Endodermal cell (in vitro differentiated cells): ENCODE measurements at places on chromosomes 7 and 10.

- no peak for DNase-seq
Measured at GRCh38 chr7:150951521-150951920, 26.6 kb downstream of the KCNH2 start.

GRCh38 chr7:47730142-47730541, 148.2 kb upstream of the TNS3 start:
- no peak for DNase-seq

- DNase-seq: no peak
Measured at GRCh38 chr10:28586176-28586575, 53.3 kb downstream of the WAC start.

DNA sequence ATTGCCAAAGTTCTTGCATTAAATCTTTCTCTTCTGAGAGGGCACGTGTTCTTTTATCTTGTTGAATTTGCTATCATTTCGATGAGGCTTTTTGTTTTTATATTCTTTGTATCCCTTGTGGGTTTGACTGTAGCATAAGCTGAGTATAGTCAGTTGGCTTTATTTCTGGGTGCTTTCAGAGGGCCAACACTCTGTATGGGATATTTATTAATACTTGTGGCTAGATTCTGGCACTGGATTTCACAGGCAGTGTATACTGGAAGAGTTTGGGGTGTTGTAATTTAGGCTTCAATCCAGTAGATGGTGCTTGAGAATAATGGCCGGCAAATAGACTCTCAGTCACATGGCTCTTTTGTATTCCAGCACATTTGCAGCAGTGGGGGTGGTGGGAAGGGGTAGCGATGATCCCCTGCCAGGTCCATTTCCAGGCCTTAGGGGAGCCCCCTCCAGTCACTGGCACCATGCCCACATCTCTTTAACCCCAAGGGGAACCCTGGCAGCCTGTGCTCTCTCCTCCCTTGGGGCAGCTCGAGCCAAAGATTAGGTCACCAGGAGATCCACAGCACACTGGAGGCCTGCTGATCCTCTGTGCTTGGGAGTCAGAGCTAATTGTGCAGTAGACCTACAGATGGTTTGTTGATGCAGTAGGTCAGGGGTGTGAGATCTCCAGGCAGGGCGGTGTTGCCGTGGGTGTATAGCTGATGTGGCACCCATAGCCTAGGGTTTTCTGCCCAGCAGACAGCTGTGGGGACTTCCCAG, 81.8 kb downstream of the PTPN20 start:
- peak; percentile 69 for DNase-seq

- DNase-seq: no peak
Measured at GRCh38 chr7:65946904-65947303, 35.1 kb downstream of the GUSB start.

DNA sequence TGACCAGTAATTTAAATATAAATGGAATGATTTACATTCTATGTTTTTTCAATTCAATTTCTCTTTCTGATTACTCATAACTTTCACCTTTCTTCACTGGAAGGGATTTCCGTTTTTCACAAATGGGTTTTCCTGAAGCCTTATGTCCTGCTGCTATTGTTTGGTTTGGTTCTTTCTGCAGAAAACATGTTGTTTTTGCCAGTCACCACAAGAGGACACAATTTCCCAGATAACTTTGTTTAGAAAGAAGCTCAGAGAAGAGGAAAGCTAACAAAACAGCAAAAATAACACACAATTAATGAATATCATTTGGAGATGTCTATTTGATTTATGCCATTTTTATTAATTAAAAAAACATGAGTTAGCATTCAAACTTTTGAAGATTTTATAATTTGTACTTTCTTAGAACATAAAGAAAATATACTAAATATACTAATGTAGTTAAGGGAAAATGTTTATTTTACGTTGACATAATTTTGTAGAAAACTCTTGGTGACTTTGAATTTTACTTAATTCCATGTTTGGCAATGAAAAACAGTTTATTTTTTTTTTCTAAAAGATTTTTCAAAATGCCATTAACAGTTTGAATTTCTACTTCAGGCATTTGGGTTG, 4.6 kb upstream of the TWIST1 start:
- DNase-seq: no peak

DNA sequence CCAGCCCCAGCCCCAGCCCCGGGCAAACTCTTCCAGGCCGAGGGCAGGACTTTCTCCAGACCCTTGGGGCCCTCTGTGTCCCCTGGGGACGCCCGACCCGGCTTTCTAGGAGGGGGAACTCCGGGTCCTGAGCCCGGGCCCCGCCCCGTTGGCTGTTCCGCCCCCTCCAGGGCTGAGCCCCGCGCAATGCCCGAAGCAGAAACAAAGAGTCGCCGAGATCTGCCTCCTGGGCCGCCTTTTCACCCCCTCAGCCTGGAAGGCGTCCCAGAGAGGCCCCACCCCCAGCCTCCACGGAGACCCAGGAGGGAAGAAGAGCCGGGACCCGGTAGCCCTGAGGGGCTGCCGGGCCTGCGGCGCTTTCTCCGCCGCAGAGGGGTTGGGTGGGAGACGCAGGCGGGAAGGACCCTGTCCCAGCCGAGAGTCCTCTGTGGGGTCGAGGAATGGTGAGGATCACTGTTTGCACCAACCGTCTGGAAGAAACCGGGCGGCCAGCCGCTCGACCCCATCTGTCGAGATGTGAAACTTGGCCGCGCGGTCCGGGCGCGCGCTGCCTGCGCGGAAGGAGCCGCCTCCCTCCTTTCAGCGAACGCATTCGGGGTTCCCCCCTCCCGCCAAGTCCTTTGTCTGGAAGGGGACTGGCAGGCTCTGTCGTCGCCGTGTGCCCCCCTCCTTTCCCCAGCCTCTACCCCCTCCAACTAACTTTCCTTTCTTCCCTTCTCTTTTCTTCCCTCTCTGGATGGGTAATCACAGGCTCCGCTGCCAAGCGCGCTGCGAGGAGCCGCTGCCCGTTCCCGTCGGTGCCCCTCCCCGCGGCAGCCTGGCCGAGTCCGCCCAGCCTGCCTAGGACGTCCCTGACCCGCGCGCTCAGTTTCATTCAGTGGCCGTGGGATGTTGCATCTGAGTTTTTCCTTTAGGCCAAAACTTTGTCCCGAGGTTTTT, 10.2 kb downstream of the EN2 start:
- DNase-seq: peak; percentile 86

- DNase-seq: no peak
Measured at GRCh38 chr7:134948736-134949135, 37.6 kb upstream of the AGBL3 start.

DNA sequence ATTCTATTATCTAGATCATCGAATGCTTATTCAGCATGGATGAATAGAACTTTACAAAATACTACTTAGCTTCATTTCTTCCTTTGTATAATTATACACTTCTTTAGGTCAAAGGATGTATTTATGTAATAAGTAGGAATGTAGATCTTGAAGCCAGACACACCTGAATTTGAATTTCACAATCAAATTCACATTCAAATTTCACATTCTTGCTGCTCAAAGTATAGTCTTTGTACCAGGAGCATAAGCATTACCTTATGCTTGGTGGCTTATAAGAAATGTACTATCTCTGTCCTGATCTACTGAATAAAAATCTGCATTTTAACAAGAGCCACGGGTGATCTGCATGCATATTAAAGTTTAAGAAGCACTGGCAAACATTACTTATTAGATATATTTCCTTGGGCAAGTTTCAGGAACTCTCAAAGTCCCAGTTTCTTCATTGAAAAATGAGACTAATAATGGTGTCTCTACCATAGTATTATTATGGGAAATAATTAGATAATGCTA, 112.8 kb downstream of the CACNA2D1 start:
- DNase-seq: no peak

DNA sequence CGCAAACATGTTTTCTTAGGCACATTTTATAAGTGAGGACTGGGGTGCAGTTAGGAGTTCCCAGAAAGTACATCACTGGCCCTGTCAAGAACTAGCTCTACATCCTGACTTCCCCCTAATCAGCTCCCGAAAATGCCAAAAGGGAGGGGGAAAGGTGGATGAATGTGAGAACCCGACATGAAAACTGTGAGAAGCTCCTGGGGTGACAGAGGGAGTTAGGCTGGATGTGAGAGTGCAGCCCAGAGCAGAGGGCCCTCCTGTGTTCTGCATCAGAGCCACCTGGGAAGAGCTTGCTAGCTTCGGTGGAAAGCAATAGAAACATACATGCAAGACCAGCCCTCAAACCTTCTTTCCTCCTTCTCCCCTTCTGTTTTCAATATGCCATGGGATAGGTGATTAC, 30.5 kb upstream of the SEM1 start:
- peak; percentile 70 for DNase-seq

- DNase-seq: no peak
Measured at GRCh38 chr10:78170026-78170475, 136.4 kb downstream of the RPS24 start.

DNA sequence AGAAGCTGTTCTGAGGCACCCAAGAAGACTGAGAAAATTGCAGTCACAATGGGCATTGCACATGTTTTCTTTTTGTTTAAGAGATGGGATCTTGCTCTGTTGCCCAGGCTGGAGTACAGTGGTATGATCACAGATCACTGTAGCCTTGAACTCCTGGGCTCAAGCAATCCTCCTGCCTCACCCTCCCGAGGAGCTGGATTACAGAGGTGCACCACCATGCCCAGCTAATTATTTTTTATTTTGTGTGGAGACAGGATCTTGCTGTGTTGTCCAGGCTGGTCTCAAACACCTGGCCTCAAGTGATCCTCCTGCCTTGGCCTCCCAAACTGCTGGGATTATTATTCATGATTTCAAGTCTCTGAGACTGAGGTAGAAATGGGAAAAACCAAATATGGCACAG, 168.7 kb downstream of the PIP4K2A start:
- DNase-seq: no peak

- DNase-seq: no peak
Measured at GRCh38 chr7:98187138-98187502, 24.1 kb upstream of the BHLHA15 start.

- DNase-seq: no peak
Measured at GRCh38 chr10:42574336-42574735, 64.0 kb downstream of the ZNF33B start.

GRCh38 chr7:116782177-116782711, 80.1 kb upstream of the CAPZA2 start:
- peak; percentile 64 for DNase-seq

GRCh38 chr7:34260279-34260678, 354.9 kb downstream of the BMPER start:
- no peak for DNase-seq
